CD4-positive, alpha-beta T cell treated with Interleukin-2 at 100 ng/mL for 4 hours (primary cell): ENCODE measurements at places on chromosomes 7 and 10.

GRCh38 chr7:90239625-90240228, 5.2 kb upstream of the CFAP69 start:
- no peak for DNase-seq

GRCh38 chr7:102916881-102917280, 4.1 kb downstream of the LRRC17 start:
- DNase-seq: no peak

- DNase-seq: peak; percentile 73
These were observed 449.7 kb upstream of the KLF6 start for GRCh38 chr10:4234661-4235060.

DNA sequence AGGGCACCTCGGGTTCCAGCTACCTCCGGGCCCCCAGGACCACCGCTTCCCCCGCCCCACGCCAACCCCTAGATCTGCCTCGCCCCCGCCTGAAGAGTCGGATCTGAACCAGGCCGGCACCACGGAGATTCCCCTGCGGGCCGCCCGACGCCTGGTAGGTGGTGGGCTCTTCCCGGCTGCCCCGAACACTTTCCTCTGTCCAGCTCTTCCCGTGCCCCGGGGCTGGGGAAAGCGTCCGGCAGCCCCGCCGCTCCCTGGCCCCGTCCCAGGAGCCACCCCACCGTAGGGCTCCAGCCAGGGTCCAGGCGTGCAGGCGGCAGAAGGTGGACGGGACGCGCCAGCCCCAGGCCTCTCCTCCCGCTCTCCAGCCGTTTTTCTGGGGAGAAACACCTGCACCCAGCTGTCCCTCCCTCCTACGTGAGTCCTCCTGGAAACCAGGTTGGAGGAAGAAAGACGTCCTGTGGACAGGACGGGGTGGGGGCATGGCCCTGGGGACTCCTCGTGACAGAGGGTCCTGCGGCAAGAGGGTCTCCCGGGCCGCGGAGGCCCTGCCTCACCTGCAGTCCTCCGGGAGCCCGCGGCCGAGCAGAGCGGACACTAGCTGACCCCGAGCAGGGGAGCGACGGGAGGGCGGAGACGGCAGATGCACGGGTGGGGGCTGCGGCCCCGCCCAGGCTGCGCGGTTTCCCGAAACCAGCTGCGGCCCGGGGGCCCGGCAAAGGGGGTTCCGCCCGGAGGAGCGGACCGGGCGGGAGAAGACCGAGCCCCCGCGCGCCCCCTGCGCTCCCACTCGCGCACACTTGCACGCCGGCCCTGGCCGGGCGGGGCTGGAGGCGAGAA, at the start of gene TMEM176B:
Gene TMEM176B (minus strand): TSS at position 624 of the 840 bp plus-strand sequence. CDS start 3,795 bp downstream, outside the sequence.
- no peak for DNase-seq

GRCh38 chr10:58932126-58932525, 244.3 kb upstream of the PHYHIPL start:
- DNase-seq: no peak

DNA sequence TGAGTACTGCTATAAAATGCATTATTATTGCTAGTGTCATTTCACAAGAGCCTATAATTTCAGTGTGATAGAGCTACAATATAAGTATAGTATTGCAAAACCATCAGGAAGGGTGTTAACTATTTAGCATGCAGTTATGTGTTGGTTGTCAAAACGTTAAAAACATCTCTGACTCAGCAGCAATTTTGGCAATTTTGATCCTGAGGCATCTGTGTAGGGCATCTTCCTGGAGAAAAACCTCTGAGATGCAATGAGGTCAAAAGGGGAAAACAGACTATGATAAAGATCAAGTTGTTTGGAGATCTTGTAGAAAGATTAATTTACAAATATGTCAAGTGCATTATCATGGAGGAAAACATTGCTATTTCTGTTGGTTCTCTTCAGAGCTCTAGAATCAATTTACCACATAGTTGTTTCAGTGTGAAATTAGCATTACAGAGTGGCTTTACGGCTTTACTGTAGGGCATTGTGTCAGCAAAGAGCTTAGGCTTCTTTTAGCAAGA, 5.3 kb downstream of the CFTR start:
- no peak for DNase-seq

GRCh38 chr7:38873433-38873832, 35.6 kb downstream of the VPS41 start:
- no peak for DNase-seq

DNA sequence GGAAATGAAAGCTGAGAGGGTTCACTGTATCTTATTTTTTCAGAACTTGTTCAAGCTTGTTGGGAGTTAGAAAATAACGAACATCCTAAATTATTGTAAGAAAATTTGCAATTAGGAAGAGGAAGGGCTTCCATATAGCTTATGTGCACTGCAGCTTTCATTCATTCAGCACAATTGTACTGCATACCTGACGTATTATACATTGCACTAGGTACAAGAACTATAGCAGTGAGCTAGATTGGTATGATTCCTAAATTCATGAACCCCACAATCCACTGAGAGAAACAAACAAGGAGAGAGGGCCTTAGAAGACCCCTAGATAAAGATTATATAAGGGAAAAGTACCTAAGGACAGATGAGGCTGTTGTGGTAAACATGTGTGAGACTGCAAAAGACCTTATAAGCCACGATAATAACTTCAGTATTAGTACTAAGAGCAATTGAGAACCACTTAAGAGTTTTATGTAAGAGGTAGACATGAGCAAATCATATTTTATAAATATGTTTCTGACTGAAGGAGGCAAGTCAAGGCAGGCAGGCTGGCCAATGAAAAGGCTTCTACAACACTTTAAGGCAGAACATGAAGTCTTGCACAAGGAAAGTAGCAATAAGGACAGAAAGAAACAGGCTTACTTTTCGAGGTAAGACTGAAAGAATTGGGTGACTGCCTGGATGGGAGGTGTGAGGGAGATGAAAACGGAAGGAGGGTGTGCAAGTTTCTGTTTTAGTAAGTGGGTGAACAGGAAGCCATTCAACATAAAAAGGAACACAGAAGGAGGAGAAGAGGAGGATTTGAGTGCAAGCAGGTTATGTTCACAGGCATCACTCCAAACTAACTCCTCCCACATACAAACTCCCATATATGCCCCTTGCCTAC, 77.9 kb upstream of the LRRN3 start:
- peak; percentile 26 for DNase-seq

GRCh38 chr7:5694912-5695726, 86.3 kb downstream of the RNF216 start:
- DNase-seq: peak; percentile 86

- DNase-seq: peak; percentile 15
These were observed 461.9 kb upstream of the KLF6 start for GRCh38 chr10:4246881-4247358.

- DNase-seq: no peak
These were observed 53.5 kb downstream of the DNAJB9 start for GRCh38 chr7:108623220-108623619.

GRCh38 chr7:17985473-17986239, 42.0 kb downstream of the PRPS1L1 start:
- DNase-seq: no peak

- DNase-seq: peak; percentile 50
These were observed 52.1 kb downstream of the MPP7 start for GRCh38 chr10:28250782-28251181.

DNA sequence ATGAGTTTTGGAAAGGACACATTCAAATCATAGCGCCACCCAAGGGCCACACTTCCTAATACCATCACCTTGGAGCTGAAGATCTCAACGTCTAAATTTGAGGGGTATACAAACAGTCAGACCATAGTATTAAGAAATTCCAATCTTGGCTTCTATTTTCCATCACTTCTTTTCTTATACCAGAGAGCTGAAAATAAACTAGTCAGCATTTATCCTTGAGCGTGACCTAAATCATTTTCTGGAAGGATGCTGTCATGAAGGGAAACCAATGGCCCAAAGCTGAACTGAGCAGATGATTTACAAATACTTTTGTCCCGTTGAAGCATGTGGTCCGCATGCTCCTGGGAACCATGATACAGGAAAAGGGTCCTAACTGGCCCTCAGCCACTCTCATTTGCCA, 921.9 kb downstream of the CCSER2 start:
- DNase-seq: no peak

DNA sequence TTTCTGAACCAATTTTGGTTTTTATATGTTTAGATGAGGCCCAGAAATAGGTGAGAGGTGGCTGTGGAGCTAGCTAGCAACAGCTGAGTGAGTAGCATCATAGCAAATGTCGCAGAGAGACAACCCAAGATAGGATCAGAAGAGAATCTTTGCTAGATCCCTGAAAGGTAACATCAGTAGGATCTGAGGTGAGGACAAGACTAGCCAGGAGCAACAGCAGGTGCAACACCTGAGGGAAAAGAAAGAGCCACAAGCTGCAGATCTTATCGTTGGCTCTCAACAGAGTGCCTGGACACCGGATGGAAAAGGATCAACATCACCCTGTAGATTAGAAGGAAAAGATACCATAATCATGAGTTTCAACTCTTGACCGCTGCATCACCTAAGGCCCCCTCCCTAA, 4.4 kb downstream of the ST8SIA6 start:
- DNase-seq: no peak

GRCh38 chr10:1249142-1249920, 193.1 kb downstream of the WDR37 start:
- no peak for DNase-seq

DNA sequence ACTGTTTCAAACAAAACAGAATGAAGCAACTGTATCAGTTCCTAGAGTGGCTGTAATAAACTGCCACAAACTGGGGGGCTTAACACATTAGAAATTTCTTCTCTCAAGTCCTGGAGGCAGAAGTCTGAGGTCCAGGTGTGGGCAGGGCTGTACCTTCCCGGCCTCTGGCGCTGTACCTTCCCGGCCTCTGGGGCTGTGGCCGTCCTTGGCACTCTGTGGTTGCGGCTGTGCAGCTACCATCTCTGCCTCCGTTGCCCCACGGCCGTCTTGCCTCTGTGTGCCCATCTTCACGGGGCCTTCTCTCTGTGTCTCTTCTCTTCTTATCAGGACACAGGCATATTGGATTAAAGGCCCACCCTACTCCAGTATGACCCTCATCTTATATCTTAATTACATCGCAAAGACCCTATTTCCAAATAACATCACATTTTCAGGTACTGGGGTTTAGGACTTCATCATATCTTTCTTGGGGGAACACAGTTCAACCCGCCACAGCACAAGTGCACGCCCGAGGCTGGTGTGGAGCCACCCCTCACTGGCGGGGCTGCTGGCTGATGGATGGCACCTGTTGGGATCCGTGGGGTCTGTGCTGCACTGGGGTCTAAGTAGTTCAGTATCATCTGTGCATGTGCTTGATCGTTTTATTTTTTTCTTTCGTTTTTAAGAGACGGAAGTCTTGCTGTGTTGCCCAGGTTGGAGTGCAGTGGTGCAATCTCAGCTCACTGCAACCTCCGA, 123.2 kb downstream of the ACTR3B start:
- no peak for DNase-seq

DNA sequence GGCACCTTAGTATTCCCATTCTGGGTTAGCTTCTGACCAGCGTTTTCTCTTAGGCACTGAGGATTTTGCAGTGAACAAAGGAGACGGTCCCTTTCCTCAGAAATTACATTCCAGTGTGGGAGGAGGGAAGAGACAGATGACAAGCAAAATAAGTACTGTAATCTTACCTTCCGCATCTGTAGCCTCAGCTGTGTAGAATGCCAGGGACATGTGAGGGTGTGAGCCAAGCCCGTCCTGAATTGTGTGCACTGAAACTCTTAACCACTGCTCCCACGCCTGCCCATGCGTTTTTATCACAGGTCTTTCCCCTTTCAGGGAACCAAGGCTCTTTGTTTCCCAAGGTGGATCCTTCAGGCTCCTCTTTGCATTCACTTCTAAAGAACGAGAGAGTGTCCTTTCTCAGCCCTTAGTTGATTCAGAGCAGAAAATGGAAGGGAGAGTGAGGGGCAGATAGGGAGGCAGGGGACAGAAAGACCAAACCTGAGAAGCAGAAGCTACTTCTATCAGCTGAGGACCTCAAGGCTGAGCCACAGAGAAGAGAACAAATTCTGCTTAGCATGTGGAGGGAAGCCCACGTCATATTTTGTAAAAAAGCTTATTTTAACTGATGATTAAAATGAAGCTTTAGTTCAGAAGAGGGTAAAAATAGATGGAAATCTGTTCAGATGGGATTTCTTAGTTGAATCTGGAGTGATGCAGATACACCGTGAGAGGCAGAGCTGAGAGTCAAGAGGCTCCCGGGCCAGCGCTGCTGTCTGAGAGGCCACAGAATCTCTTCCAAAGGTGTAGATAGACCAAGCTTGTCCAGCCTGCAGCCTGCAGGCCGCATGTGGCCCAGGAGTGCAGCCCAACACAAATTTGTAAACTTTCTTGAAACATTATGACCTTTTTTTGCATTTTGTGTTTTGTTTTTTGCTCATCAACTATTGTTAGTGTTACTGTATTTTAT, 122.5 kb downstream of the CCNY start:
- DNase-seq: no peak

- DNase-seq: no peak
These were observed 606.2 kb downstream of the LRMDA start for GRCh38 chr10:76037531-76038155.

DNA sequence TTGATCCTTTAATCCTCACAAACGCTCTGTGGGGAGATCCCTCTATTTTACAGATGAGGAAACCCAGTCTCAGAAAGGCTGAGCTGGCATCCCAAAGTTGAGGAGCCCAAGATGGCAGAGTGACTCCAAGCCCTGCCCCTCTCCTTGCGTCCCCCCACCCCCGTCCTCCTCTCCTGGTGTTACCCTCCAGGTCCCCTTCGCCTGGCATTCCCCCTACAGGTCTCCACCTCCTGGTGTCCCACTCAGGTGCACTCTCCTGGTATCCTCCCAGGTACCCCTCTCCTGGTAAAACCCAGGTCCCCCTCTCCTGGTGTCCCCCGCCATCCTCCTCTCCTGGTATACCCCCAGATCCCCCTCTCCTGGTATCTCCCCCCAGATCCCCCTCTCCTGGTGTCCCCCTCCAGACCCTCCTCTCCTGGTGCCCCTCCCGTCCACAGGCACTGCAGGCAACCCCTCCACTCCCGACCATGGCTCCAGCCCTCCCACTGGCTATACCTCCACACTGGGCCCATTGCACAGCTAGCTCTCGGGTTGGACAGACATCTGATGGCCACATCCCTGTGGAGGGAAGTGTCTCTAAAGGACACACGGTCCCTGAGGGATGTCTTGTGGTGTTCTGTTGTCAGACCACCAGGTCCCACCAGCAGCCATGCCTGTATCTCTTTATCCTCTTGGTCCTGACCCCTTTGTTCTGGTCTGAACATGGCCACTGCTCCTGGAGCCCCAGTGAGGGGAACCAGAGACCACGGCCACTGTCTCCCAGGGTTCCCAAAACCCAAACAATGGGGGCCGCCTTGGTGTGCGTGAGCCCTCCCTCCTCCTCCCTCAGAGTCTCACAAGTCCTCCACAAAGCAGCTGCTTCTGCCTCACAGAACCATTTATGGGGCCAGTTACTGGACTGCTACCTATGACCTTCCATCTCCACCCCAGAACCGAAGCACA, 37.2 kb downstream of the CALML3 start:
- DNase-seq: no peak

DNA sequence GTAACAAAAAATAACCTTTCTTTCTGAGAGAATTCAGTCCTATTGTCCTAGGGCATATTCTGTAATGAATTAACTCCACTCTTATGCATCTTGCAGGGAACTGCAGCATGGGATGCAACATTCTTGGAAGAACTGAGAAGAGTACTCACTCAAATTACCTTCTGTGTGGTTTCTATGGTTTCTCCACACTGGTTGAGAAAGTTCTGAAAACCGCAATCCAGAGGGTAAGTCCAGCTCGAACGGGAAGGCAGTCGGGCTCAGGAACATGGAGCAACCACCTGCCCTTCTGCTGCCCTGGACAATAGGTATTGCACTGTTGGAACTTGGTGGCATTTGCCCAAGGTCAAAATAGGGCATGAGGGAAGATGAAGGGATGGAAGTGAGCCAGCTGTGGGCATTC, 59.6 kb upstream of the CDK13 start:
- DNase-seq: no peak
